ENCODE measurements at places on chromosomes 13 and 19. TPM values are rescaled to one million over a fixed set of nuclear protein-coding genes. Genes with fewer than 3 reads are reported as not detected.

The TTC9B gene
- total RNA-seq = not detected

The NALCN gene
- total RNA-seq = 0.32 TPM

The MYH14 gene
- 8.0 TPM for total RNA-seq

The GJA3 gene
- not detected for total RNA-seq

The ZMYM2 gene
- 58.9 TPM for total RNA-seq
